HFFc6 (cell line): ENCODE measurements at places on chromosomes 6 and 20. TPM values are rescaled to one million over a fixed set of nuclear protein-coding genes. Genes with fewer than 3 reads are reported as not detected.

Gene RIPPLY2
- total RNA-seq, result not detected in 3 replicates

Gene NHLRC1
- total RNA-seq, result 0.99 and 1.7 TPM in 2 replicates

Gene ENPP1
- total RNA-seq, result 33.9 to 38.1 TPM (median 37.5 TPM) in 3 replicates

Gene C4B
- total RNA-seq, result 1.4 to 2.5 TPM (median 1.6 TPM) in 3 replicates

Gene ZNF311
- 0.17 and 0.18 TPM in 2 replicates for total RNA-seq

Gene CALHM4
- 0.31 TPM in 1 of 3 replicates, not detected in the others for total RNA-seq

Gene HLA-DQB1
- not detected in 3 replicates for total RNA-seq

Gene NKX2-2
- total RNA-seq, result 0.48 TPM in 1 of 3 replicates, not detected in the others

Gene KCNQ2
- not detected in 2 replicates for total RNA-seq

Gene UBD
- not detected in 3 replicates for total RNA-seq

Gene GJA10
- total RNA-seq, result not detected in 3 replicates

Gene WFDC10B
- total RNA-seq, result not detected in 3 replicates

Gene CPXM1
- total RNA-seq, result not detected in 3 replicates
